ENCODE measurements at places on chromosomes 12 and 14. TPM values are rescaled to one million over a fixed set of nuclear protein-coding genes. Genes with fewer than 3 reads are reported as not detected.
A peak's percentile ranks its signal among the peaks of the same experiment; 100 is the strongest.

ZDHHC17 gene
- total RNA-seq = 75.4 TPM

- H3K4me3 ChIP-seq = no peak overlapping the region
- peaks cover 28% of the 10 kb centered on the region for H3K27me3 ChIP-seq
- no peaks in the 10 kb centered on the region for H3K36me3 ChIP-seq
- no peak for DNase-seq
These were observed 3.3 kb downstream of the KRT18 start for GRCh38 chr12:52952076-52952801.

DNA sequence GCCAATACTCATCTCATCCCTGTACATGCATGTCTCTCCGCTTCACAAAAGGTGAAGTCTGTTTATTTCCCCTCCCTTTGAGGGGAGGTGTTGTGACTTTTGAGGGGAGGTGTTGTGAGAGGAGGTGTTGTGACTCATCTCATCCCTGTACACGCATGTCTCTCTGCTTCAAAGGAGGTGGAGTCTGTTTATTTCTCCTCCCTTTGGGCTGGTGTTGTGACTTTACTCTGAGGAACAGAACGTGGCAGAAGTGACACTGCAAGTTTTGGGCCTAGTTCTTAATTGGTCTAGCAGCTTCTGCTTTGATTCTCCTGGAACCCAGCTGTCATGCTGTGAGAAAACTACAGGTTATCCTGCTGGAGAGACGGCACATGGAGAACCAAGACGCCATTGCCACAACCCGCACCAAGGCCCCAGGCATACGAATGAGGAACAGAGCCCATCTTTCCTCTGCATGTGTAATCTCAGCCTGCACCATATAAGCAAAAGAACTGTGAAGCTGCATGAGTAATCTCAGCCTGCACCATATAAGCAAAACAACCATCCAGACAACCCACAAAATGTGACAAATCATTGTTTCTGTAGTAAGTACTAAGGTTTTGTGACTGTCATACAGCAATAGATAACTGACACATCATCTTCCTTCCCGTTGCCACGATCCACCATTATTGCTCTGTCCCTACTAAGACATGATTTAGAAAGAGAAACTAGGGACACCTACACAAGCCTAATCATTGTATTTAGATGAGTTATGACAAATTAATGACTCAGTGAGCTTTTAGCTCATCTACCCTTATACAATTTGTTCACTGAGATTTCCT lies 30.0 kb downstream of the GALNT4 start:
- H3K27me3 ChIP-seq = no peaks in the 10 kb centered on the region
- H3K27ac ChIP-seq = no peak overlapping the region
- H3K4me3 ChIP-seq = no peak overlapping the region
- DNase-seq = no peak
- peaks cover under 1% of the 10 kb centered on the region for H3K36me3 ChIP-seq

DNA sequence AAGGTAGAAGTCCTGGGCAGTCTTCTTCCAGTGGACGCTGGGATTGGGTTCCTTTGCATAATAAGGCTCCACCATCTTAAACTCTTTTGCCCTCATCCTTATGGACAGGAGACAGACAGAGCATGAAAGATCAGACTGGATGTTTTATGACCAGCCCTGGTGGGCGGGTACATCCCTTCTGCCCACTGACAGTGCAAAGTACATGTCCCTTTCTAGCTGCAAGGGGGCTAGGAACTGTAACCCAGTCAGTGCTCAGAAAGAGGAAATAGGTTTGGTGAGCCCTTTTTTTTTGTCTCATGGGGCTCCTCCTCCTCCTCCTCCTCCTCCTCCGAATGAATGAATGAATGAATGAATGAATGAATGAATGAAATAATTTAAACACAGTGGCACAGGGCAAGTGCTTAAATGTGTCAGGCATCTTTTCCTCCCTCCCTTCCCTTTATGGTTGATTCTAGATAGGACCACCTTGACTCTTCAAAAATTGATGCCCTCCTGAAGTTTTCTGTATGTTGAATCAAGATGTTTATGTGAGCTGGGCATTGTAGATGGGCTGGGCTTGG lies 36.4 kb upstream of the HNF1A start:
- no peak overlapping the region for H3K27ac ChIP-seq
- H3K4me1 ChIP-seq = no peaks in the 10 kb centered on the region
- no peak for DNase-seq
- no peaks in the 10 kb centered on the region for H3K27me3 ChIP-seq

GRCh38 chr12:53231921-53232645 lies at the start of gene RARG:
Gene RARG, minus strand, starts transcription at chr12:53232209. Its CDS starts 4,664 bp downstream, at chr12:53227545.
- DNase-seq = peak; percentile 55
- H3K4me1 ChIP-seq = peaks cover 29% of the 10 kb centered on the region
- no peaks in the 10 kb centered on the region for H3K36me3 ChIP-seq
- no peaks in the 10 kb centered on the region for H3K27me3 ChIP-seq
- H3K27ac ChIP-seq = peak within 1 kb of the TSS; percentile 98
